Stimulated activated CD4-positive, alpha-beta T cell treated with anti-CD3 and anti-CD28 coated beads, Interleukin-4, amount 100 ng/mL, for 48 hours (primary cell): ENCODE measurements at places on chromosomes 6 and 20.

DNA sequence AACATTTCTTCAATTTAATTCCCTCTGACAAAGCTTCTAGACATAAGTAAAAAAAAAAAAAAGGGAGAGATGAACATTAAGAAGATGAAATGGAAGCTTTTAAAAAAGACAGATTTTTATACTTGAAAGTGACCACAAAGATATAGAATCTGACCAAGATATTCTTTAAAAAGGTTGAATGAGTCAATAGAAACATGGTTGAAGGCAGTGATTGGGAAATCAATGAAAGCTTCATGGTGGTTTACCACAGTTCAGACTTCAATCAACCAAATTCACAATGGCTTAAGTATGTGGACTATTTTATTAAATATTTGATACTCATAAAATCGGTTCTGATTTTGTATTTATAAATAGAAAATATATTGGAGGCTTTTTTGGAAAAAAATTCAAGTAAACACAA, 248.4 kb upstream of the HSF2 start:
- no peak for DNase-seq

GRCh38 chr20:64253000-64253383, 2.6 kb upstream of the PCMTD2 start:
- DNase-seq = no peak

DNA sequence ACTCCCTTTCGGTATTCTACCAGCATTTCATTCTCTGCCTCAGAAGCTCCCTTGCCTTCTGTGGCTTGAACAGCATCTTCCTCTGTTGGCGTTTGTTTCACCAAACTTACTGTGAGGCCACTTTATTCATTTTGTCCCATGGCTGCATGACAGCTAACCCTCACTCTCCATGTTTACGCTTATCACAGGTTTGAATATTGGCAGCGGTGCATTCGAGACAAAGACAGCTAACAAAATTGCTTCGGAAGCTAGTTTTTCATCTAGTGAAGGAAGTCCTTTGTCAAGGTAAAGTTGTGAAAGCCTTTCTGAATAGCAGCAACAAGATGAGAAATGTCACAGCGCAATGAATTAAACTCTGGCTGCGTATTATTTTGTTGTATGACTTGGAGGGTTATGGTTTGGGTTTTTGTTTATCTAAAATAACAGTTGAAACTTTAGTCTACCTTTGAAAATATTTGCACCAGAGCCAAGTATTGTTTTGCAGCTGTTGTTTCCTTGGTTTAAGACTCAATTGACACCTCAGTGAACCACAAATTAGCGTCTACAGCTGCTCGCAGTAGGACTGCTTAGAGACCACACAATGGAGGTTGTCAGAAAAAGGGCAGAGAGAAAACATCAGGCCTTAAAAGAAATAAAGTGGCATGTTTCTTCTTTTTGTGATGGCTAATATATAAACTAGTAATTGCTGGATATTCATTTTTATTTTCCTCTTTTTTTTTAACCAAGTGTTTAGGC, 70.4 kb upstream of the XRN2 start:
- no peak for DNase-seq

GRCh38 chr20:32368925-32369324, 10.8 kb downstream of the ASXL1 start:
- DNase-seq = no peak

GRCh38 chr20:63254232-63254605, at the start of gene NKAIN4:
Gene NKAIN4 (minus strand): TSS chr20:63254463. CDS start chr20:63254450, 13 bp downstream.
- DNase-seq = no peak

- no peak for DNase-seq
These were observed 92.5 kb upstream of the AKAP12 start for GRCh38 chr6:151147118-151147832.

- DNase-seq = no peak
These were observed 35.2 kb downstream of the GPX6 start for GRCh38 chr6:28480253-28480932.

GRCh38 chr6:44270526-44271405, 516 bp downstream of the TMEM151B start:
- no peak for DNase-seq

DNA sequence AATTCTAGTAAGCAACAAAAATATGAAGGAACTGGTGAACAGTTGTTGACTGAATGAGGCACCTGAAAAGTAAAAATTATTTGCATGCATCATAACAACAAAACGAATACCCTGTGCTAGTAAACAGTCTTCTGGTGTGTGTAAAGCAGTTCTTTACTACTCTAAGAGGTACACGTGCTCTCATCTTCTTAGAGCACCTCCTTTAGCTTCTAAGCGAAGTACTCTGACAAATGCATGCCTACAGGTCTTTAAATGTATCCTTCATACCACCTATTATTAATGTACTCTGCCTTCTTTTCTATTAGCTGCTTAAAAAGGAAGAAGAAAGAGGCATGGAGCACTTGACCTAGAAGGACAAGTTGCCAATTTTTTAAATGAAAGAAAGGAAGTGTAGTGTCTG, 32.2 kb upstream of the MYB start:
- DNase-seq = no peak

GRCh38 chr6:96301781-96302180, 219.8 kb upstream of the UFL1 start:
- DNase-seq = no peak

- no peak for DNase-seq
These were observed 198.7 kb downstream of the GMPR start for GRCh38 chr6:16437095-16437494.

DNA sequence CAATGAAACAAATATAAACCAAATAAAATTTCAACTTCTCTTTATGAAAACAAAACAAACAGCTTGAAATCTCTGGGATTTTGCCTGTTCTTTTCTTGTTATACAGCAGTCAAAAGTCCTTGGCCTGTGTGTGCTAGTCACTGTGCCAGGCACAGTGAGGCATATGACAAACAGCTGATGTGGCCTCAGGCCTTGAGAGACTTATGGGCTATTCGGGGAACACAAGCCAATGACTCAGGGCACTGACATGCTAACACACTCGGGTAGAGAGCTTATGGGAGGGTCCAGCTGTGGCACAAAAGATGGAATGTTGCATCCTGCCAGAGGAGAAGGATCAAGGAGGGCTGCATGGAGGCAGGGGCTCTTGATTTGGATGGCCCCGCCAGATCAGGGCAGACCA, 95.4 kb upstream of the NKX2-2 start:
- no peak for DNase-seq

DNA sequence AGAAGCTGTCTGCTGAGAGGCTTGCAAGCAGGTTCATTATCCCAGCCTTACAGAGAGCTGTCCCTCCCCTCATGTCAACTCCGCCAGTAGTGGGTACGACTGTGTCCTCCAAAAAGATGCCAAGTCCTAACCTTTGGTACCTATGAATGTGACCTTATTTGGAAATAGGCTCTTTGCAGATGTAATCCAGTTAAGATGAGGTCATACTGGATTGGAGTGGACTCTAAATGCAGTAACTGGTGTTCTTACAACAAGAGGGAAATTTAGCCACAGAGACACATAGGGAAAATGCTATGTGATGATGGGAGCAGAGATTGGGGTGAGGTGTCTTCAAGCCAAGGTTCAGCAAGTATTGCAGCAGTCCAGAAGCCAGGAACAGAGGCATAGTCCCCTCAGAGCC, 90.8 kb upstream of the FOXP4 start:
- no peak for DNase-seq

- no peak for DNase-seq
These were observed 154.5 kb downstream of the MYLK4 start for GRCh38 chr6:2596222-2596621.

GRCh38 chr20:59063358-59064213, 21.0 kb upstream of the PRELID3B start:
- no peak for DNase-seq

GRCh38 chr6:147651249-147652063, 143.0 kb downstream of the SAMD5 start:
- DNase-seq = no peak

DNA sequence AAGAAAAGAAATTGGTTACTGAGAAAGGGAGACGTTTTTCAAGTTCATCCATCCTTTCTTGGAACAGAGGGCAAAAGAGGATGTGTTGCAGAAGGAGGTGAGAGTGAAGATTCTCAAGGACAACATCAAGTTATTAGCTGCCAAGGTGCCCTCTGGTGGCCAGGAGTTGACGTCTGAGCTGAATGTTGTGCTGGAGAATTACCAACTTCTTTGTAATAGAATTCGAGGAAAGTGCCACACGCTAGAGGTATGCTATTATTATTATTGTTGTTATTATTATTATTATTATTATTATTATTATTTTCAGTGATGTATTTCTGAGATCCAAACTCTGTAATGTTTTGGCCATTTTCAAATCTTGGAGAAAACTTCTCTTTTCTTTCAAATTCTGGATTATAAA, 197.0 kb downstream of the UTRN start:
- peak; percentile 58 for DNase-seq

DNA sequence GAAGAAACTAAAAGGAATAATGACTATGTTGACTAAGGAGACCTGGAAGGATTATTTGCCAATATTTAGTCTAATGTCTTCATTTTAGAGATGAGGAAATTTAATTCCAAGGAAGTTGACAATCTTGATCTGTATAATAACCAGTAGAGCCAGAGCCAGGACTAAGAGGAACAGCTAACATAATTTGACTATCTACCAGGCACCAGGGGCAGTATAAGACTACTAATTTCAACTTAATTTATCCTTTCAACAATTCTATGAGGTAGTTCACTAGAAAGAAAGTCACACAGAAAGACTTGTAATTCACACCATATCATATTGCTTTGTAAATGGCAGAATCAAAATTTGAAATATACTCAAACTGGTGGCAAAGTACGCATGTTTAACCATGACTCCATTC, 273.0 kb upstream of the STXBP5 start:
- no peak for DNase-seq

- DNase-seq = no peak
These were observed 121.7 kb upstream of the EXOC2 start for GRCh38 chr6:814378-815347.

DNA sequence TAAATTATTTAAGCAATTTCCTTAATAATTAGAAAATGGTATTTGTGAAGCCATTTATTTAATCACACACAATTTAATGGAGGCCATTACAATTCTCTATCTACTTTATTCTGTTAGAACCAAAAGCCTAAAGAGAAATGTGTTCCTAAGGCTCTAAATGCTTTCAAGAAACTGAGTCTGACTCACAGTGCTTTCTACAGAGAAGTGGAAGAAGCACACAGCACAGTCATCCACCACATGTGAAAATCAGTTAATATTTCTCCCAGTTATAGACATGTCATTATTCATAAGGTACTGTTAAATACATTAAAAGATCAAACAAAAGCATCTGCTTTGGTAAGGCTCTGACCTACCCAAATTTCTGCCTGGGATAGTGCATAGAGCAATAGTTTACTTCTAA, 214.4 kb downstream of the ALDH8A1 start:
- no peak for DNase-seq

- DNase-seq = no peak
These were observed 12.9 kb upstream of the NT5E start for GRCh38 chr6:85436939-85437495.

- no peak for DNase-seq
These were observed 54.3 kb upstream of the APCDD1L start for GRCh38 chr20:58569241-58570125.

- no peak for DNase-seq
These were observed 33.5 kb upstream of the CEP162 start for GRCh38 chr6:84260926-84261325.

GRCh38 chr6:114051031-114051430, 80.1 kb upstream of the HDAC2 start:
- DNase-seq = no peak

DNA sequence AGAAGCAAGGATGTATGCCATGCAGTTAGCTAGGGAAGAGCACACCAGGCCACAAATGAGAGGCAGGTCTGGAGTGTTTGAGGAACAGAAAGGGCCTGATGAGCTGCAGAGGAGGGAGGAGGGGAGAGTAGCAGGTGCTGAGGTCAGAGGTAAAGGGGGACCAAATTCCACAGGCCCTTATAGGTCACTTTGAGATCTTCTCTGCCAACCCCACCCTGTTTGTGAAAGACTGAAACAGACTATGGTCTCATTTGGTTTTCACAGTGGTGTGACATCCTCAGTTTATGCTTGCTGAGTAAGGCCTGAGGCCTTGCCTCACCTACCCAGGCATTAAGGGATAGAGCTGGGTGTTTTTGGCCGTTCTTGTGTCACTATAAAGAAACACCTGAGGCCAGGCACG, 187.7 kb upstream of the MYLIP start:
- no peak for DNase-seq

- DNase-seq = no peak
These were observed 231.6 kb downstream of the MAFB start for GRCh38 chr20:40457404-40457803.

DNA sequence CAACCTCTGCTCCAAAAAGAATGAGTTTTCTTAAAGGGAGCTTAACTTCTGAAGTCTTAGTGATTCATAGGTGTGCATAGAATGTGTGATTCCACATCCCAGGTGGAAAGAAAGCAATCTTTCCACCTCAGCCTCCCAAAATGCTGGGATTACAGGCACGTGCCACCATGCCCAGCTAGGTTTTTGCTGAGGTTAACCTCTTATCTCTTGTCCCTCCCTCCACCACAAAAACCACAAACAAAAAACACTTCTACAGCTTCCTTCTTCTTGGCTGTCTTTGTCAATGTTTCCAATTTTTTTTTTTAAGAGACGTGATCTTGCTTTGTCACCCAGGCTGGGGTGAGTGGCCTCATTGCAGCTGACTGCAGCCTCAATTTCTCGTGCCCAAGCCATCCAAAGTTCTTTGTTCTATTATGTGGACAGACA, 8.1 kb upstream of the CSE1L start:
- DNase-seq = peak; percentile 7

GRCh38 chr20:62804021-62804626, 511 bp upstream of the OGFR start:
- no peak for DNase-seq

- DNase-seq = peak; percentile 45
These were observed 250.9 kb upstream of the RREB1 start for GRCh38 chr6:6856538-6857523.

GRCh38 chr6:122734529-122735395, 44.8 kb upstream of the FABP7 start:
- no peak for DNase-seq

GRCh38 chr20:35451295-35451694, 4.1 kb upstream of the CEP250 start:
- DNase-seq = no peak

DNA sequence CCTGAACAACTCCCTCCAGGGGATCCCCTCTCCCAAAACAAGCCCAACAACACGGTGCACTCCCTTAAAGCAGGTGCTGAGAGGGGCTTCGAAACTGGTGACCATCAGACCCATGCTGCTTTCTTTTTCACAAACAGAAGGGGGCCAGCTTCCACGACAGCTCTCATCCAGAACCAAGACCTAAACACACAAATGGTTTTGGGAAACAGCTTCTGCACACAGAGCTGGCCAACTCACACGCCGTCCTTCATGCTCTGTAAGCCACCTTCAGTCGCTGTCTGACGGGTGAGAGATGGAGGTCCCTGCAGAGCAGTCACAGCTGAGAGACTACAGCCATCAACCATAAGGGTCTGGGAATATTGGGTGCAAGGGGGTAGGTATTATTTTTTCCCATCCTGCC, 76.3 kb downstream of the ZMYND8 start:
- DNase-seq = no peak

GRCh38 chr20:610130-611046, at the start of gene TCF15:
Gene TCF15 (minus strand): TSS chr20:610309. CDS start chr20:610237, 72 bp downstream.
- DNase-seq = no peak
